ENCODE measurements at places on chromosomes 5 and 9. TPM values are rescaled to one million over a fixed set of nuclear protein-coding genes. Genes with fewer than 3 reads are reported as not detected.

NR6A1 gene
- 1.2 TPM for total RNA-seq

ARHGEF28 gene
- total RNA-seq: 0.16 TPM

NDUFS4 gene
- total RNA-seq: 50.8 TPM

RORB gene
- not detected for total RNA-seq

SPINK9 gene
- total RNA-seq: not detected

SARDH gene
- 2.8 TPM for total RNA-seq

DNA sequence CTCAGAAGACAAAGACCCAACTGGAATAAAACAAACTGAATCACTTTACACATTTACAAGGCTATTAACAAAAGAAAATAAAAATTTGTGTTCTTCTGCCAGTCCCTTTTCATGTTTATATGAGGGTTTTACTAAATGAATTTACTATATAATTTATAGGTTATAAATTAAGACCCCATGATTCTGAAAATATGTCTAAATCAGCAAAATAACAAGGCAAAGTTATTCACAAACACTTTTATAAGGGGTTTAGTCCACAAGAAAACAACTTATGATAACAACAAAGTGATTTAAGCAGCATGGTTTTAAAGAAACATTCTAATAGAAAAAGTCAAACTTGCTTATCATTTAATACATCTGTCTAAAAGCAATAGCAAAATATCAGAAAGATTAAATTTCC, 4.9 kb downstream of the MIER3 start:
- no peak for ATAC-seq

GRCh38 chr9:136629001-136629878, 33.5 kb upstream of the EGFL7 start:
- no peak for ATAC-seq

DNA sequence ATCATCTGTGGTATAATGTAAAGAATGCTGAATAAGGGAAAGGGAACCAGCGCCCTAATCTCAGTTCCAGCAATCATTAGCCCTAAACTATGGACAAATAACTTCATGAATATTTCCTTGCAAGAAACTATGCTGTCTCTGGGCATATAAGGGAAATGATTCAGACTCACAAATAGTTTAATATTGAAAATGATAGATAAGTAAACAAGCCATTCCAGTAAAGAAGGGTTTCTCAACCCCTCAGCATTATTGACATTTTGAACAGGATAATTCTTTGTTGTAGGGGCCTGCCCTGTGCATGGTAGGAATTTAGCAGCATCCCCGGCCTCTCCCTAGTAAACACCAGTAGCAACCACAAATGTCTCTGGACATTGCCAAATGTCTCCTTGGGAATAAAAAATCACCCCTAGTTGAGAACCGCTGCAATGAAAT, 23.8 kb downstream of the C5 start:
- ATAC-seq: no peak

- ATAC-seq: no peak
These were observed 70.2 kb downstream of the FBXL17 start for GRCh38 chr5:108311682-108312081.

DNA sequence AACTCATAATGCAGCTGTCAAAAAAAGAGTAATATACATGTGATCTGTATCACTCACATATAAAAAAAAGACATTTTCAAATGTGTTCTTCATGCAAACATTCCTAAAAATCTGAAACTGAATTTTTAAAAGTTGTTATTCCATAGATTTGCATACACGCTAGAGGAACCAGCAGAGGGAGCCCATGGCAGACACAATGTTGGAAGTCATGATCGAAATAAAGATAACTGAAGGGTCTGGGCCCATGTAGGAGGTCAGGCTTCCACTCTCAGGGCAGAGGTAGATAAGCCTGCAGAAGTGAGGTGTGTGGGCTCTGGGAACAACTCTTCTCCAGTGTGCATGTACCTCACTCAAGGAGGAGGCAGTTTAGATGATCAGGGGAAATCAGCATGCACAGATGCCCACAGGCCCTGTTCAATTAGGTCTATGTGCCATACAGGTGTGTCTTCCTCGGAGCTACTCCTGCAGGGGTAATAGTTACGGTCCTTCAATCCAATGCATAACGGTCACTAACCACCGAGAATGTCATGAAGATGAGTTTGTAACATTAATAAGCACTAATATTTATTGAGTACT, 208.6 kb downstream of the EPB41L4A start:
- ATAC-seq: peak; percentile 21

DNA sequence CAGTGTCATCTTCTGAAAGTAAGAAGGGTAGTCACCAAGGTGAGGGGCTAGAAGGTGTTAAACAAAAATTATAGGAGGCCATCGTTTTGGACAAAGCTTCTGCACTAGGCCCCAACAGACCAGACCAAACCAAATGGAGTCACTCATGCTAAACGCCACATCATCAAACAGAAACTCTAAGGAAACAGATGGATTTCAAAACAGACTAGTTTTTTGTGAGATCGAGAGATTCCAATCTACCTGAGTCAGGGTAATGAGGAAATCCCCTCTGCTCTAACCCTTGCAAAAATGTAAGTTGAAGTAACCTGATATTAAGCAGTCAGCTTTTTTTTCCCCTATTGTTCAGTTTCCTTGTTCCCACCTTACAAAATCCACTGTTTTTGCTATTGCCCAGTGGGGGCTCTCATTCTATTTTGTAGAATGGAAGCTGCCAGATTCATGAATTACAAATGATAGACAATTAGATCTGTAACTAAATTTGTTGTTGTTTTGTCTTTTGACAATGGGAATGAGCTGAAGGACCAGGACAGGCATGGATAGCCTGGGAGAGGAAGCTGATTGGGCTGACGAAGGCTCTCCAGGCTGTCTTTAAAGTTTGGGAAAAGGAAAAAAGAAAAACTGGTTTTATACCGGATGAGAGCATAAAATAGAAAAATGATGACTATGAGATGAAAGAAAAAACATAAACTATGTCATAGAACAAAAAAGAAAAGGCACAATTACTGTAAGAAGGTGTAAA, 94.7 kb upstream of the ADAMTSL1 start:
- ATAC-seq: no peak

GRCh38 chr9:125630436-125630835, 76.6 kb downstream of the MAPKAP1 start:
- ATAC-seq: no peak

- ATAC-seq: no peak
These were observed 29.0 kb upstream of the CEMIP2 start for GRCh38 chr9:71797266-71797665.

DNA sequence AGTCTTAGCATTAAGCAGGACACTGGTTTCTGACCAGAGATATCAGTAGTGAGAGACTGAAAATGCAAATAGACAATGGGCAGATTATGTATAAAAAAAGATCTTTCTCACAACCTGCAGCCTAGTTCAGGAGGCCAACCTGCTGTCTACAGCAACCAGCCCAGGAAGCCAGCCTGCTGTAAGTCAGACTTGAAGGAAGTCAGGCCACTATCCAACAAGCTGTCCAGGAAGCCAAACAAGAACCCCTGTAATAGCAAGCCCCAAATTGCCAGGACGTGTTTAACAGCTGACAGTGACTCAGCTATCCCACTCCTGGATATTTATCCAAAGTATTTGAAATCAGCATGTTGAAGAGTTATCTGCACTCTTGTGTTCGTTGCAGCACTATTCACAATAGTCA, 121.8 kb upstream of the SPIN1 start:
- ATAC-seq: no peak

- ATAC-seq: no peak
These were observed 136.7 kb downstream of the MPDZ start for GRCh38 chr9:13142776-13143175.

DNA sequence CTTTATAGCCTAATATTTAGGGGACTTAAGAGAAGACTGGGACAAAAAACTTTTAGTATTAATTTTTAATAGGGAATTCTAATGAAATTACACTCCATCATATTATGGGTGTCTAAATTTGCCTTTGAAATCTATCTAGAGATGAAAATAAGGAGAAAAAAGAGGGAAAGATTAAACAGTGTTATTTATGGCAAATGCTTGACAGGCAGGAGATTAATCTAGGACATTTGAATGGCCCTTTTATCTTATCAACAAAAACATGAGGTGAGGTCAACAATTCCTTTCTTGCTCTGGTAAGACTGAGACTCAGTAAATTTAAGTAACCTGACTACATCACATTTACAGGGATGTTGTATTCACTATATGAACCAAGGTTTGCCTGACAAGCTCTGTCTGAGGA, 852.8 kb upstream of the CTNND2 start:
- ATAC-seq: no peak

- ATAC-seq: peak; percentile 98
These were observed at the start of gene RAD50 for GRCh38 chr5:132556763-132557477. RAD50 (plus strand) TSS chr5:132556977; CDS start chr5:132557325, 348 bp downstream.

DNA sequence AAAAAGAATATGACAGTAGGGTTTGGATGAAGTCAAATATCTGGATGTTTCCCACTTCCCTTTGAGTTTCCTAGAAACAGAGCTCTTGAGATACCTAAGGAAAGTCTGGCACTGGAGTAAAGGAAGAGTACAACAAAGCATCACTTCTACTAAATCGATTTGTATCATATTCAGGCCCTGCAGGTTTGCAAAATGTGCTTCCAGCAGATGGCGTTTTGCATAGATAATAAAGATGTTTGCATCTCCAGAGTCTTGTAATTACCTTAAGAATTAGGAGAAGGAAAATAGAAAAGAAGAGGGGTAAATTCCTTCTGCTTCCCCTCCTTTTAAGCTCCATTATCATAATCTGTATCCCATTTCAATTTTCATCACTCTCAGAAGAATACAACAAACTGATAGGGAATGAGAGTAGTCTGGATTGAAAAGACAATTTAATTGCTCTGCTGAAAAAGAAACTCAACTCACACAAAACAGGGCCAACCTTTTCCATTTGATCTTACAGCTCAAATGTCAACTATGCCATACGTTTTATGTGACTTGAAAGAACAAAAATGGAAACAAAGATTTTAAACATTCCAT, 380.4 kb downstream of the PTPRD start:
- no peak for ATAC-seq

GRCh38 chr9:20319241-20319640, 303.1 kb downstream of the MLLT3 start:
- ATAC-seq: no peak

- no peak for ATAC-seq
These were observed 121.4 kb upstream of the MVB12B start for GRCh38 chr9:126205265-126205664.

GRCh38 chr5:59351076-59351794, 542.3 kb downstream of the PDE4D start:
- ATAC-seq: no peak

GRCh38 chr5:174829511-174829864, 105.1 kb downstream of the MSX2 start:
- ATAC-seq: no peak

GRCh38 chr5:1325870-1326531, 18.9 kb downstream of the CLPTM1L start:
- ATAC-seq: no peak

GRCh38 chr9:94277885-94278536, 18.9 kb downstream of the ZNF169 start:
- ATAC-seq: no peak

DNA sequence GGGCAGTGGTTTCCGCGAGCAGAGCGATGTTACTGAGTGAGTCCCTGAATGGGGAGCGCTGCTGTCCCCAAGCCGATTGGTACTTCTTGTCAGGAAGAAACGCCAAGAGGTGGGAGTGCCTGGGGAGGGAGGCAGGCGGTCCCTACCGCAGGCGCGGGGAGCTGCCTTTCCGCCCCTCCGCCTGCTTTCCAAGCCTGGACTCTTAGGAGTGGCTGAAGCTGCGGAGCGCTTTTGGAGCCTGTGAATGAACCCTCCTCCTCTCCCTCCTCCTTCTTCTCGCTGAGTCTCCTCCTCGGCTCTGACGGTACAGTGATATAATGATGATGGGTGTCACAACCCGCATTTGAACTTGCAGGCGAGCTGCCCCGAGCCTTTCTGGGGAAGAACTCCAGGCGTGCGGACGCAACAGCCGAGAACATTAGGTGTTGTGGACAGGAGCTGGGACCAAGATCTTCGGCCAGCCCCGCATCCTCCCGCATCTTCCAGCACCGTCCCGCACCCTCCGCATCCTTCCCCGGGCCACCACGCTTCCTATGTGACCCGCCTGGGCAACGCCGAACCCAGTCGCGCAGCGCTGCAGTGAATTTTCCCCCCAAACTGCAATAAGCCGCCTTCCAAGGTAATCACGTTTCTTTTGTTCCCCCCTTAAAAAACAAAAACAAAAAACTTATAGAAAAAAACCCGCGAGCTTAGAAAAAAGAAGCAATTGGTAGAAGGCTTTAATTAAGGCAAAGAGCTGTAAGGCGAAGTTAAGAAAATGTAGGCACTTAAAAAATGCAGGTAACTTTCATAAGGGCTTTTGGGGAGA, at the start of gene VCAN:
VCAN (plus strand) TSS at position 340 of the 808 bp plus-strand sequence. CDS start 11,775 bp downstream, outside the sequence.
- ATAC-seq: no peak

DNA sequence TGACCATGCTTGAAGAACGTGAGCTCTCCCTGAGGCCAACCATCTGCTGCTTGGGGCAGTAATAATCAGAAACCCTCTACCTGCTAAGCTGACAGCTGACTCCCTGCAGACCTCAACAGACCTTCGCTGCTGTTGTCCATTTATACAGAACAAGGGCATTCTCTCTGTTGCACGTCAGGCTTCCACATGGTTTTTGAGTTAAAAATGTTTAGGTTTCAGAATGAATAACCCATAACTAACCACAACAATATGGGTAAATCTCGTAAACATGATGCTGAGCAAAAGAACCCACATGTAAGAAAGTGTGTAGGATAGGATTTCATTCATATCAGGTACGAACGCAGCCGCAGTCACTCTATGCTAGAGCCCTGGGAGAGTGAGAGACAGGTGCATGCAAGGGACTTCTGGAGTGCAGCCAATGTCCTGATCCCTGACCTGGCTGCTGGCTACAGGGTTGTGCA, 348.5 kb downstream of the MED10 start:
- ATAC-seq: no peak

DNA sequence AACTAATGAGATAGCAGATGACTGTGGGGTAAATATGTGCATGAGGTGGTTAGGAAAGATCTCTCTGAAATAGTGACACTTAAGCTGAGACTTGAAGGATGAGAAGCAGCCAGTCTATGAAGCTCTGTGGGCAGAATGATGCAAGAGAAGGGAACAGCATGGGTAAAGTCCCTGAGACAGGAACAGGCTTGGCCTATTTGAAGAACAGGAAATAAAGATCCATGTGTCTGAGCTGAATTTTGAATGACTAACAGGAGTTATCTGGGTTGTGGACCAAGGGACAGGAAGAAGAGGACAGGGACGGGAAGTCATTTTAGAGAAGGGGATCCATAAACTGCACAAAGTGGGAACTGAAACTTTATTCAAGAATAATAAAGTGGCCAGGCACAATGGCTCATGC, 25.6 kb upstream of the HMGCS1 start:
- ATAC-seq: peak; percentile 73
